ENCODE measurements at places on chromosomes 13 and 19.

GRCh38 chr13:48531416-48532255 lies 1.2 kb downstream of the RCBTB2 start:
- DNase-seq, result peak; percentile 28

DNA sequence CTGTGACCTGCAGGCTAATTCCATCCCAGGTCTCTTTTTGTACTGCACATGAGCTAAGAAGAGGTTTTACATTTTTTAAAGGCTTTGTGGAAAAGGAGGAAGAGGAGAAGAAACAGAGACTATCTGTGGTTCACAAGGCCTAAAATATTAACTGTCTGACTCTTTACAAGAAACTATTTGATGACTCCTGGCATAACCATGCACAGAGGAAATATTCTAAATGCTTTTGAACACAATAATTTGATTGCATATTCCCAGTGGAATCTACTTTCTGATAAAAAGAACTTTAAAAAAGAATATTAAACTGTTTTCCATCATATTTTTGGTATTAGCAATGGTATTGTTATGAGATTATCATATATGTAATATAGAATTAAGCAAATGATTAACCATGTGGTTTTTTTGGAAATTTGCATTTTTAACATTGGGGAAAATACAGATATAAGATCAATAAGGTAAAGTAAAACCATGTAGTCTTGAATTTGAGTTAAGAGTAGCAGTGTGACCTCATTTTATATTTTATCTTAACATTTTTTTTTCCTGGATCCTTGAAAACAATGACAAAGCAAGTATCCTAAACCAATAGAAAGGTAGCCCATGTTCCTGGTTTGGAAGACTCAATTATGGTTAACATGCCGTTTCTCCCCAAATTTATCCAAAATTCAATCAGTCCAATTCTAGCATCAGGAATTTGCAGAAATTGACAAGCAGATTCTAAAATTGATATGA lies 251.0 kb downstream of the UQCRFS1 start:
- no peak for DNase-seq

DNA sequence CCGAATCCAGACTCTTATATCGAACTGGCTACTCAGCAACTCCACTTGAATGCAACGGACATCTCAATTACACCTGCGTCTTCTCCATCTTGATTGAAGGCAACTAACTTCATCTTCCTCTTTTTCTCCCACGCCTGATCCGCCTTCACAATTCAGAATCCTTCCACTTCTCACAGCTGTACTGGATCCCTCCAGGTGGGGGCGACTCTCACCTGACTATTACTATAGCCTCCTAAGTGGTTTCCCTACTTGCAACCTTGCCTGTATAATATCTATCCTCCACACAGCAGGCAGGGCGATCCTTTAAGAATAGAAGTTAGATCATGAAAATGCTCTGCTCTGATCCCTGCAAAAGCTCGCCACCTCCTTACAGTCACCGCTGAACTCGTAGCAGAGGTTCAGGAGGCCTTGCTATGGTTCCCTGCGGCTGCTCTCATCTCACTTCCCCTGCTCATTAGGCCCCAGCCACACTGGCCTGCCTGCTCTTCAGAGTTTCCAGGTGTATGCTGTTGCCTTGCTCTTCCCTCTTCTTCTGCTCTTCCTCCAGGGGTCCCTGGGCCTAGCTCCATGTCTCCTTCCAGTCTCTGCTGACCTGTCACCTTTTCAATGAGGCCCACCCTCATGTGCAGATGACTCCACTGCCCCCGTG lies 31.9 kb downstream of the RFXAP start:
- peak; percentile 26 for DNase-seq

GRCh38 chr13:21176982-21177284 lies 475 bp downstream of the MRPL57 start:
- DNase-seq, result no peak

DNA sequence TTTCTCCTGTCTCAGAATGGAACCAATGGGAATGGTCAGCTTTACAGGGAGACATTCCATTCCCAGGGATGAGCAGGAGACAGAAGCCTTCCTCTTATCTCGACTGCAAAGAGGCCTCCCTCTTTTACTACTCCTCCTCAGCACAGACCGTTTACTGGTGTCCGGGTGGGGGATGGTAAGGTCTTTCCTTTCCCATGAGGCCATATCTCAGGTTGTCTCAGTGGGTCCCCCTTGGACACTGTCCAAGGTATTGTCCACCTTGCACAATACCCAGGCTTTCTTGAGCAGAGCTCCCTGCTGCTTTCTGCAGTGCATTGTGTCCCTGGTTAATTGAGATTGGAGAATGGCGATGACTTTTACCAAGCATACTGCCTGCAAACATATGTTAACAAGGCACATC lies 7.5 kb upstream of the ZNF808 start:
- no peak for DNase-seq
